ENCODE measurements at places on chromosomes 5 and 9.

- no peak for DNase-seq
Observed at GRCh38 chr9:97695390-97695789, 1.8 kb downstream of the XPA start.

- DNase-seq, result no peak
Observed at GRCh38 chr9:73080110-73080694, 71.5 kb upstream of the ANXA1 start.

DNA sequence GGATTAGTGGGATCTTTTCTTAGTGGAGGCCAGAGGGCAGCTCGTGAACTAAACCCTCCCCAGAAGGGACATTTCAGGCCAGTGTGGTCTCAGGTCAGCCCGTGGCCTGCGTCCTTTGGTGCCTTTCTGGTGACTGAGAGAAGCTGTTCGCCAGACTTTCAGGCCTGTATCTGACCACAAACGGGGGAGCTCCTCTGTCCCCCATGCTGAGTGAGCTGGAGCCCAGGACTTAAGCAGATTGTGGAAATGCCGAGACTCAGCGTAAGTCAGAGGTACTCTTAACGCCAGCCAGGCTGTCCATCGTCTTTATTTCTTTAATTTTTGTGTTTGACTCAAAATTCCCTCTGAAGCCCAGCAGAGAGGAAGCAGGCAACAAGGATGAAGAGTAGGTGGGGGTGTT lies 54.8 kb upstream of the NCS1 start:
- DNase-seq, result no peak

DNA sequence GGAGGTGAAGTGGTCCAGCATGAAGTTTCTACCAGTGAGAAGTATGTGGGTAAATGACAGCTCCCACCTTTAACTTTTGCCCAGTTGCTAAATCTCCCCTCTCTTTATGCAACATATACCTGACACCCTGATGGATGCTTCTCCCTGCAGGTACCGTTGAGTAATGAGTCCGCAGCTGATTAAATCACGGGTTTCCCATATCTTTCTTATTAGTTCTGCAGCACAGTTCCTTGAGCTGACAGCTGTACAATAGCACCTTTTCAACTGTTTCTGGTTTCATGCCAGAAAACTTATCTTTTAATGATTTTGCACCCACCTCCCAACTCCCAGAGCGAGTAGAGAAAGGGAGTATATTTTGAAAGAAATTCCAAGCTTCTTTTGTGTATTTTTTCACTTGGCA lies 161.0 kb upstream of the TUT7 start:
- DNase-seq, result no peak

GRCh38 chr5:94266170-94266569 lies 352.2 kb downstream of the KIAA0825 start:
- no peak for DNase-seq

- no peak for DNase-seq
Observed at GRCh38 chr9:128552744-128553440, 505 bp downstream of the SPTAN1 start.

DNA sequence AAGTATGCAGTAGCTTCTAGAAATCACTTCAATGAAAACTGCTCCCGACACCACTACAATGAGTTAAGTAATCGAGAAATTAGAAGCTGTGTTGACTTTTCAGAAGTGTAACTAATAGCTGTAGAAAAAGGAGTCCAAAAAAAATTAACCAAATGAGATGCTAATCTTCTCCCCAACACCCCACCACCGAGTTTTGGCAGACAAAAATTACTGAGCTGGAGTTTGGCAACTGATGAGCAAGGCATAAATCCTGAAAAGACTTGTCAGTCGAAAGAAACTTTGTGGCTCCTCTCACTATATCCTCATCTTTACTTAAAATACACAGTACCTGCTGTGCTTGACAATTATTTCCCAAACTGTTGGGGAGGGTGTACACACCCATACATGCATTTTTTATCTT lies 191.9 kb downstream of the EBF1 start:
- no peak for DNase-seq

GRCh38 chr5:27026801-27027200 lies 11.6 kb downstream of the CDH9 start:
- DNase-seq, result no peak

DNA sequence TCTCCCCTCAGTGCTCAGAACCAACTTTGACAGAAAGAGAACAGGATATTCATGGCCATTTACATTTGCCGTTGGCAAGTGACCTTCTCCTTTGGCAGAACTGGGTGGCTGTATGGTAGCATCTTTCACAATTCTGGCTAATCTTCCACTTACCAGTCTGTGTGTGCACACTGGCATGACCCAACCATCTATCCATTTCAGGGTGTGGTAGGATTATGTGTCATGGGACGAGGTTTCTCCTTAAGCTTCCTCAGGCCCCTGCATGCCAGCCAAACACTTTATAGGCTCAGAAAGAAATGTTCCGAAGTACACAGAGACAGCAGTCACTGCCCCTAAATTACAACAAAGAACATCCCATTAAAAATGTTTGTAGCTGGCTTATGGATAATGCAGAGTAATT lies 497.1 kb downstream of the NFIB start:
- DNase-seq, result no peak

DNA sequence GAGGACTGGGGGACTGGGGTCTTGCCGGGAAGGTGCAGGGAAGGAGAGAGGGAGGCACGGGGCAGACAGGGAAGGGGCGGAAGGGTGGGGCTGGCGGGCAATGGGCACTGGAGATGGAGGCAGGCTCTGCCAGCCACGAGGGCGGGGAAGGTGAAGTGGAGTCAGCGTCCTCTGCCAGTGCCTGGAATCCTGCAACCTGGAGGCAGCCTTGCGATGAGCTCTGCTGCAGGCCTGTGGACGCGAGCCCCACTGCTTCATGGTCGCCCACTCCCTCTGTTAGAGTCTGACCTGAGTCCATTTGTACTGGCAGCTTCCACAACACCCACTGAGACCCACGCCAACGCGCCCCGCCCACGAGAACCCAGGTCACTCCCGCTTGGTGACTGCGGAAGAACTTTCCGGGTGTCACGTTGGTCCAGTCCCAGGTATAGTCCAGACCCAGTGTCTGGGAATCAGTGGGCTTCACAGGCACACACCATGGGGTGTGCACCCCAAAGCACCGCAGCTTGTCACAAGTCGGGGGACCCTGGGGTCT lies 106.4 kb upstream of the PPP1R26 start:
- DNase-seq, result no peak

GRCh38 chr5:59035681-59036080 lies 452.8 kb downstream of the RAB3C start:
- DNase-seq, result no peak

DNA sequence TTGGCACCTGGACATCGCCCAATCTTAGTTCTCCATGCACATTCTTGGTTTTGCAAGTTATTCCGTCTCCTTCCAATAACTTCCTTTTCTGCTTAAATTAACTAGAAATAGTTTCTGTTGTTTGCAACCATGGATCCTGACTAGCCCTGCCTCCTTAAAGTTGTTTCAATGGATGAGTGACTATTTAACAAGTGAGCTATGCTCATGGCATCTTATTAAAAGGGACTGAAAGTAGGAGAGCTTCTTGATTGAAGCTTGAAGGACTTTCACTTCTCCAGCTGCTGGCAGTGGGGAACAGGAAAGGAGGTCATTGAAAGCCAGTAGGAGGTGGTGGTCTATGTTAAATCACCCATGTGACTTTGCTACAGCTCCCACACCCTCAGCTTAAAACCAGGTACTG lies 466.8 kb downstream of the ARHGEF28 start:
- no peak for DNase-seq

DNA sequence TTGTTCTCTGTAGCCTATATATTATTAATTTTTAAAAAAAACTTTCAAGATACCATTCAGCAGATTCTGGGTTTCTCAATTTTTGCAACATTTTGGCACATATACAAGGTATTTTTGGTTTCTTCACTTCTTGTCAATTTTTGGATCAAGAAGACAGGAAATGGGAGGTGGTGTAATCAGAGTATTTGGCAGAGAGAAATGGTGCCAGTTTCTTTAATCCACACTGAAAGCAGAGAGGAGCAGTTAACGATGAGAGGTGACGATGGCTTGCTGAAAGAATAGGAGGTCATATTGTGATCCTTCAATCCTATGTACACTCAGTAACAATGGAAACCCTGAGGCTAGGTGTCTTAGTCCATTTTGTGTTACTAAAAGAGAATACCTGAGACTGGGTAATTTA lies 16.4 kb downstream of the NNT start:
- no peak for DNase-seq

DNA sequence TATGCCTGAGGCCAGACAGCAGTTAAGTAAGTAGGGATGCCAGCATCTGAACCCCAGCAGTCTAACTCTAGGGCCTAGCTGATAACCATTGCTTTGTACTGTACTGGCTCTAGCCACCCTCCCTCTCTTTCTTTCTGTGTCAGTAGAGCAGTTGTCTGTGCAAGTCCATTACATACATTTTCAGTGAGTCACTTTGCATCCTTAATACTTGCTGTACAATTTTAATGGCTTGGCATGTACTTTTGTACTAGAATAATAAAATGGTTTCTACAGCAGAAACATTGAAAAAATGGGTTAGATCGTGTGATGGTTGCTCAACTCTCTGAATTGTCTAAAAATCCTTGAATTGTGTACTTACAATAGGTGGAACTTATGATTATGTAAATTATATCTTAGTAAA lies 1.5 kb upstream of the TTC39B start:
- DNase-seq, result no peak

DNA sequence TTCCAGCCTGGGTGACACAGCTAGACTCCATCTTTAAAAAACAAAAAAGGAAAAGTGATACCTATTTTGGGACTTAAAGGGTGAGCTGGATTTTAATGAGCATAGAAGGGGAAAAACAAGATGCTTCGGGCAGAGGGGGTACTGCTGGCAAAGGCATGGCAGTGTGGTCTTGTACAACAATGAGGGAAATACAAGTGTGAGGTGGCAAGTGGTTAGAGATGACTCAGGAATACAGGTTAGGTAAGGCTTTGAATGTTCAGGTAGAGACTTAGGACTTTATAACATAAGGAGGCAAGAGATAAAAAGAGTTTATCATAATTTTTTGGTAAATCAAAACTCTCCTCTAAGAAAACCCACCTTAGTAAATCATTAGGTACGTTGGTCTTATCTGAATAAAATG lies 132.9 kb downstream of the FBN2 start:
- no peak for DNase-seq

DNA sequence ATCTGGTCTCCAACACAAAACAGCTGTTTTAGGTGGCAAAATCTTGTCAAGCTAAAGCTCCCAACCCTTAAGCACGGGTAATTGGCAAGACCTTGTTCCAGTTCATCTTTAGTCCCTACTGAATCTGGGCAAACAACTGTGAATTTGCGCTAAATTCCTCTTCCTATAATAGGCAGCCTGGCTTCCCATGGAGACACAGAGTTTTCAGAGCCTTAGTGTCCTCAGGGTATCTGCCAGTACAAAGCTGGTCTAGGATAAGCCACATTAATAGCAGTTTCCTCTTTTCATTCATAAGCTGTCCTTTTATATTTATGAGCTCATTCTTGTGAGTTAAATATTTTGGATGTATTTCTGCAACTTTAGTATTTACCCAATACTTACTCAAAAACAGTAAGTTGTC lies 59.5 kb downstream of the FGF10 start:
- no peak for DNase-seq

DNA sequence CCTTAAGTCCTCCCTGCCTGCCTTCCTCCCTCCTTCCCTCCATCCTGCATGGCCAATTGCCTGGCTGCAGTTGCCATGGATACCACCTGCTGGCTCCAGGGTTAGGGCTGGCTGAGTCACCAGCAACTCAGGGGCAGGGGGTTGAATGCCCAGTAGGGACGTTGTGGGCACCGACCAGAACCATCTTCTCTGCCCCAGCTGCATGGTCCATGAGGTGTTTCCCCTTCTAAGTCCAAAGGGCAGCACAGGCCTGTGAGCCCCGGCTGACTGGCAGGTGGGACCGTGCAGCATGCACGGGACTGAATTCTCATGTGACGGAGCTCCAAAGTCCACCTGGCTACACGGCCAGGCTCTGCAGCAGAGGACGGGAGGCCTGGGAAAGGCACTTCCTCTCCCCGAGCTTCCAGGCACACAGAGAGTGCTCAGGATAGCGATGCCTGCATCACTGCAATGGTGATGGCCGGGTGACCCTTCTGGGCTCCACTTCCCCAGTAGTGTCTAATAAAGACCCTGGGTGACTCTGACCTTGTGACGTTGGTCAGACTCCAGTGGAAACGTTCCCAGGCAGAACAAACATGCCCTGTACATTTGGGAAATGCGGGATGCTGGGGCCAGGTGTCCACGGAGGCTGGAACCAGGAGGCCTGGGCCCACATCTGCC lies 5.7 kb downstream of the ASS1 start:
- no peak for DNase-seq

DNA sequence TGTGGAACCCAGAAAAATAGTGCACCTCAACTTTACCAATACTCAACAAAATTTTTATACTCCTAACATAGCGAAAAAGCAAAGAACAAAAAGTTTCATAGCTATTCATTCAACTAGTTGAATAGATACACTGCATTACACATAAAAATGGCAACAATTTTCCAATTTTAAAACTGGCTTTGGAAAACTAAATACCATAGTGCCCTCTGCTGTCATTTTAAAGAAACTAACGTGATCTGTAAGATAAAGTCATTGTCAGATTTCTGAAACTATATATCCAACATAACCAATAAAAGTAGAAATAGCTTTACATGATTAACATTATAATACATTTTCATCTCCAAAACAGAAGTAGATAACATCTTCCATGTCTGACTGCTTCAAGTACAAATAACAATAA lies 31.6 kb downstream of the DTWD2 start:
- DNase-seq, result no peak

DNA sequence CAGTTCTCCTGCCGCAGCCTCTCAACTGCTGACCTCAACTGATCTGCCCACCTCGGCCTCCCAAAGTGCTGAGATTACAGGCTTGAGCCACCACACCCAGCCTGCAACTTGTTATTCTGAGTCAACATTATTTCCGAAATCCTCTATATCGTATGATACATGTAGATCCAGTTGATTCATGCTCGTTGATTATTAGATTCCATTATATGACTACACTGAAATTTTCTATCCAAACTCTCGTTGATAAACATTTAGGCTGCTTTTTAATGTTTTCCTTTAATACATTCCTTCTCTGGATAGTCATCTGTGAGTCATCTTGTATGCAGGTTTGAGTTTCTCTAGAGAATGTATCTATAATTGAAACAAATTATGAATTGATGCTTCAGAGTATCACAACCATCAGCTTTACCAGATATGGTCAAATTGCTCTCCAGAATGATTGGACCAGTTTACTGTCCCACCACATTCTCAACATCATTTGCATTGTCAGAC lies 4.1 kb downstream of the CDK7 start:
- DNase-seq, result no peak

- DNase-seq, result no peak
Observed at GRCh38 chr5:38724301-38725030, 121.3 kb upstream of the OSMR start.

- no peak for DNase-seq
Observed at GRCh38 chr9:68509689-68510088, 31.0 kb downstream of the TMEM252 start.
